T follicular helper cell (primary cell): ENCODE measurements at places on chromosomes 7 and 10.

- no peak for DNase-seq
Measured at GRCh38 chr10:95513941-95514392, 47.2 kb downstream of the SORBS1 start.

DNA sequence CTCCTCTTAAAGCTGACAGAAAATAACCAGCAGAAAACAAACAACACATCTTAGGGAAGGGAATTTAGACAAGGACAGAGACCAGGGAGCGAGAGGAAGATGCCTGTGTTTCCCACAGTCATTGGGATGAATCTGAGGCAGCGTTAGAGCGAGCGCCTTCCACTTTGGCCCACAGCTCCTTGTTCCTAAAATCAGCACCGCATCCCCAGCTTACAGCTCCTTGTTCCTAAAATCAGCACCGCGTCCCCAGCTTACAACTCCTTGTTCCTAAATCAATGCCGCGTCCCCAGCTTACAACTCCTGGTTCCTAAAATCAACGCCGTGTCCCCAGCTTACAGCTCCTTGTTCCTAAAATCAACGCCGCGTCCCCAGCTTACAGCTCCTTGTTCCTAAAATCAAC lies 593.3 kb downstream of the PTPRN2 start:
- DNase-seq = no peak

GRCh38 chr7:7772397-7772821 lies 54.0 kb upstream of the RPA3 start:
- no peak for DNase-seq

GRCh38 chr10:77586719-77587415 lies 50.7 kb downstream of the KCNMA1 start:
- DNase-seq = no peak

DNA sequence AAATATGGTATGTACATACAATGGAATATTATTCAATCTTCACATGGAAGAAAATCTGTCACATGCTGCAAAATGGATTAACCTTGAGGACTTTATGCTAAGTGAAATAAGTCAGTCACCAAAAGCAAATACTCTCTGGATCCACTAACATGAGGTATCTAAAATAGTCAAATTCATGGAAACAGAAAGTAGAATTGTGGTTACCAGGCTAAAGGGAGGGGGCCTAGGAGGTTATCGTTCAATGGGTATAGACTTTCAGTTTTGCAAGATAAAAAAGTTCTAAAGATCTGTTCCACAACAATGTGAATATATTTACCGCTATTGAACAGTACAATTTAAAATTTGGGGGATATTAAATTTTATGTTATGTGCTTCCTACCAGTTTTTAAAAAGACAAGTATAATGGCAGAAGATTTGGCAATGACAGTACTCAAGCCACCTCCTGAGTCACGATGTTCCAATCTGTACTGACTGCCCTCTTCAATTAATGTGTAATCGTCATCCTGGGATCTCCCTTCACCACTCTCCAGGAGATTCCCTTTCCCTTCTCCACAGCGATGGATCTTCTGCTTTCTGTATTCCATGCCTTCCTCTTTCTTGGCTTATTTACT lies 32.3 kb upstream of the IL6 start:
- no peak for DNase-seq

GRCh38 chr7:98724591-98724990 lies 107.5 kb downstream of the NPTX2 start:
- no peak for DNase-seq

- no peak for DNase-seq
Measured at GRCh38 chr7:141754939-141755338, 9.0 kb upstream of the TAS2R3 start.

- no peak for DNase-seq
Measured at GRCh38 chr10:66941491-66941890, 15.7 kb downstream of the LRRTM3 start.
